AG04449 (cell line): ENCODE measurements at places on chromosomes 6 and 20.
A peak's percentile ranks its signal among the peaks of the same experiment; 100 is the strongest.

GRCh38 chr6:99333068-99333467 lies 16.4 kb downstream of the FAXC start:
- no peak for DNase-seq

DNA sequence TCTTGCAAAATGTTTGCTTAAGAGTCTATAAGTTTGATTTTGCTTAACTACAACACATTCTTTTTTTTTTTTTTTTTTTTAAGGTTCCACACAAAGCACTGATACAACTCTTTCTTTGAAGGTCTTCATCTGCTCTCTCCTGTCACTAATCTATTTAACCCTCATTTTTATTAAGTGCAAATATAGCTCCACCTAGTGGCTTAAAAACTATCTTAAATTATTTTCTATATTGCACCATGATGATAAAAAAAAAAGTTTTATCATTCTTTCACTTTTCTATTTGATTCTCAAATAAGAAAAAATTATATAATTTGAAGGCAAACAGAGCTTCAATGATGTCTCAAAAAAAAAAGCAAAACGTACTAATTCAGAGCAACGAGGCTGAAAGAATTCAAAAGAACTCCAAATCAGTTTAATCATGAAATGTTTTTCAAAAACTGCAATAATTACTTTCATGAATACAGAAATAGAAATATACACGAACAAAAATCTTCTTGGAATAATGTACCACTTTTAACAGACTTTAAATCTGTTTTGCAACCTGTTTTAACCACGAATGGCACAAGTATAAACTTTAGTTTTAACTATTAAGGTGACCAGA lies 12.8 kb downstream of the ESF1 start:
- DNase-seq, result no peak

DNA sequence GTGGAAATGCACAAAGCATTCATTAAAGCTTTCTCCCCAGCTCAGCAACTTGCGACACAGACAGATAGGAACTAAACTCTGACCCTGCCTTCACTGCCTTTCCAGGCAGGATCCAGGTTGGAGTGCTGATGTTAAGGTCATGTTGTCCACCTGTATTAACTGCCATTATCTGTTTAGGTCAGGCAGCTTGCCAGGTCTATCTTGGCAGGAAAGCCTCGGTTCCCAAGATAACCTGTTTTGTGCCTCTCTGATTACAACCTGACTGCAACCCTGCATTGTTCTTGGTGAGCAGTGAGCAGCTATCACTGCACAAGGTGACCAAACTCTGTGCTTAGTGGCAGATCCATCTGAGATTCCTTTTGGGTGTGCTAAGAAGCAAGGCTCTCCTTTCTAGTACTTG lies 23.2 kb upstream of the ELOVL2 start:
- DNase-seq, result no peak

DNA sequence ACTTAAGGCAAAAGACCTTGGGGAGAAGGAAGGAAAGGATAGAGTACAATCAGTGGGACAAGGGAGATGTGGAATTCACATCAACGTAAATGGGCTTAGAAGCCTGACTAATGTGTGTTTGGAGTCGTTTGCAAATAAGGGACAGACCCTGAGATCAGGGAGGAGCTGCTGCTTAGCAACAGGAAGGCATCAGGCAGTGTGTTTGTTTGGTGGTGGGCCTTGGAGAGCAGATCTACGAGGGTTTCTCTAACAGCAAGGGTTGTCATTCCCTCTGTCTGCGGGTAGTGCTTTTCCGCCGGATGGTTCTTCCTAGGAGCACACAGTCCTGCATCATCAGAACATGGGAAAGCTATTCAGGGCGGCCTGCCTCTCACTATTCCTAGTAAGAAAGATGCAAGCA lies 40.4 kb downstream of the C6orf118 start:
- DNase-seq, result no peak

GRCh38 chr20:58630063-58630462 lies 21.0 kb upstream of the STX16 start:
- no peak for DNase-seq

GRCh38 chr6:105675715-105676397 lies 273.0 kb upstream of the PREP start:
- peak; percentile 69 for DNase-seq

DNA sequence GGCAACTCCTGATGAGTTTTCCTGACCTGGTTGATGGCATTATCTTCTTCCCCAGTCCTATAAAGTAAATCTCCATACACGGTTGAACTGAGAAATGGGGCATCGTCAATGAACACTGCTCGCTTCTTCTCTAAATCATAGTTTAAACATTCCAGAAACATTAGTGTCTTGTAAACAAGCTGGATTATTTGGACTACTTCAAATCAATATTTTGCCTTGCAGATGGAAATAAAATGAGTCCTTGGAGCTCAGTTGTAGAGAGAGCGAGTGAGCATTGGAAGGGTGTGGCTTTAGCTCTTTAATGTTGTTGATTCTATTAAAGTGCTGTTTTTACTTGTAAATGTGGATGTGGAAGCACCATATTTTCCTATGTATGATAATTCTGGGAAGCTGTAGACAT lies 18.4 kb downstream of the C6orf89 start:
- DNase-seq, result no peak
